Left renal pelvis (tissue), 4 donors: ENCODE measurements at places on chromosomes 3 and 15.

DNA sequence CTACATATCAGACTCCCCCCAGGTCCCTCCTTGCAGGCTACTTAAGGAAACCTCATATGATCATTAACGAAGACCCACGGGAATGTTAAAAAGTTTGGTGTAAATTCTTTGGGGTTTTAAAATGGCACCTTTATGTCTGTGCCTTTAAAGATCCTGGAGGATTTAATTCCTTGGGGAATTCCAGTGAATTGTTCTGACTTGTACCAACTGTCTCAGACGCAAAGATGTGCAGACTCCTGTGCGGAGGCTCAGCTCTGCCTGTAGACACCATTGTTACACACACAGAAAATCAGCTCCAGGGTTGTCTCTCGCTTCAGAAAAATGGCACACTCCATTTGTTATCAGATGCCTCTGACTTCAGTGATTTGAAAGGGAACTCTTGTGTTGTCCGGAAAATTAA is 414.4 kb upstream of the CFAP20DC start:
- DNase-seq: no peak

GRCh38 chr3:80606073-80606472 is 838.3 kb upstream of the ROBO1 start:
- no peak for DNase-seq

GRCh38 chr3:159102001-159102400 is 300.1 kb downstream of the MFSD1 start:
- no peak for DNase-seq

DNA sequence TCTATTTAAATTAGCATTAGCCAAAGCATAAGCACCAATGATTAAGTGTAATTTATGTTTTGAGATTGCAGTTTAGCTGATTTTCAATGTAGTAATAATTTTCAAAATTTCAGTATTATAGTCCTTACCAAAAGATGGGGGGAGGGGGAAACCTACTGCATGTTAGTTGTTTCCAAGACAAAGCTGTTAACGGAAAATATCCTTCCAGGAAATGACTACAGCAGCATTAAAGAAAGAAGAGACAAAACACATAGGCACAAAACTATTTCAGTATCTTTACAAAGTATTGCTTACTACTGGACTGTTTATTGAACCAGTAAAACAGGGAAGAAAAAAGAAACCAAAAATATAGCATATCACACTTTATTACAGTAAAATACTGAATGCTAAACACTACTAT is 10.5 kb downstream of the BNIP2 start:
- DNase-seq: no peak

- DNase-seq: no peak
Observed at GRCh38 chr15:43514241-43515057, 3.0 kb upstream of the MAP1A start.

DNA sequence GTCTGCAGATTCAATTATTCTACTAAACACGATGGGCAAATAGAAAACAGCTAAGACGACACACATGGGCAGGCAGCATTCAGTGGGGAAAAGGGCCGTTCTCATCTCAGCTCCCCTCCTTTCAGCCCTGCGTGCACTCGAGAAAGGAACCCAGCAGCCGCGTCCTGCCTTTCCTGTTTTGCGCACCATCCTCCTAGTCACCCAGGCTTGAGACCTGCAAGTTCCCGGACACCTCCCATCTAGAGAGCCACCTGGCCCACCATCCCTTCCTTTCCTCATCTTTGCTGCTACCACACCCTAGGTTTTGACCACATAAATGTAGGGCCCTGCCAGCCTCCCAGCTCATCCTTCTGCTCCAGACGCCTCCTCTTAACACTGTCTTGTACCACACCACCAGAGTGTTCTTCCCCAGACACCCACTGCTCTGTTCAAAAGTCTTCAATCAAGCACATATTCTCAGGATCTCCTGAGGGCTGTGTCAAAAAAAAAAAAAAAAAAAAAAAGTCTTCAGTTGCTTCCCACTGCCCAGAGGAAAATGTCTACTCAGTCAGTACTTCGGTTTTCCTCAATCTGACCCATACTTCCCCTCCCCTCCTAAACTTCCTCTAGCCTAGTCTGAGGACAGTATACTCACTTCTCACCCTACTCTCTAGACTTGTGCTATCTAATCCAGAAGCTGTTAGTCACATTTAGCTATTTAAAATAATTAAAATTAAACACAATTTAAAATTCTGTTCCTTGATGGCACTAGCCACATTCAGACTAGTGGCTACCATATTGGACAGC is 182.0 kb downstream of the STT3B start:
- no peak for DNase-seq
